Omental fat pad (tissue), 4 donors: ENCODE measurements at places on chromosomes 1 and 21. TPM values are rescaled to one million over a fixed set of nuclear protein-coding genes. Genes with fewer than 3 reads are reported as not detected.

DNA sequence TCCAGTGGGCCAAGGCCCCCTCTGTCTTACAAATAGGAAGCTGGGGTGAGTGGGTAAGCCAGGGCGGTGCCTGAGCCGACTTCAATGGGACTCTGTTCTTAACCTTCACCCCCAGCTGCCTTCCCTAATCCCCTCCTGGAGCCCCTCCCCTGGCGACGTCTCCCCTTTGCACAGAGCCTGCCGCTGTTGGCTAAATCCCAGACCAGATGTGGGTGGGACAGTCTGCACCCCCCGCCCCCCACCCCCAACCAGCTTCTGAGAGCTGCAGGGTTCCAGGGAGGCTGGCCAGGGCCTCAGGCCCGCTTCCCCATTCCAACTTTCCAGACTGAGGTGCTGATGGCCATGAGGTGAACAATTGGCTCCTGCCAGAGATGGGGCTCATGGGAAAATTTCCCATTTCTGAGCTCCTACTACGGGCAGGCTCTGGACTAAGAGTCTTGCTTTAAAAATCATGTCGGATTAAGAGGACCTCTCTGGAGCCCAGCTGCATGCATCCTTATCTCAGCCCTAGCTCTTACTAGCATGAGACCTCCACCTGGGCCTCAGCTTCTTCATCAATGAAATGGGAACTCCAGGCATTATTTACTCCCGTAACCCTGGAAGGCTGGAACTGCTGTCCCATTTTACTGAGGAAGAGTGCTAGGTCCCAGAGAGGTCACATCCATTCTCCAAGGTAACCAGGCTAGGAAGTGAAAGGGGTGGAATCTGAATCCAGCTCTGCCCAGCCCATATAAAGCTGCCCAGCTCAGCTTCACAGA, 6.4 kb downstream of the COL8A2 start:
- no peak for DNase-seq

- DNase-seq, result no peak
These were observed 11.7 kb downstream of the NR5A2 start for GRCh38 chr1:200038981-200039848.

DNA sequence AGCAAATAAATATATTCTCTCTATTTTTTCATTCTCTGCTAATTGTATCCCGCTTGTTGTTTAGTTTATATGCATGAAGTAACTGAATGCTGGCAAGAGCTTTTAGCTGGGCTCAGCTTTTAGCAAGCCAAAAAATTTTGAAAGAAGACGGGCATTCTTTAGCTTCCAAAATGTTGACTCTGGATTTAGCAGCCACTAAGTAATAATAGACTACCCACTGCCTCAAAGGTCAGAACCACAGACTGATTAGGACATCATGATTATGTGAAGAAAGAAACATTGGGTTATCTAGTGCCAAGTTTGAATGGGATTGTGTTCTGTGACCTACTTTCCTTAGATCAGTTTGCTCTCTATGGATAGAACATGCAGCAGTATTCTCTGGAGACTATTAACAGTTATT, 80.3 kb upstream of the DPH5 start:
- DNase-seq, result no peak

GRCh38 chr1:87794788-87795614, 466.3 kb downstream of the LMO4 start:
- no peak for DNase-seq

DNA sequence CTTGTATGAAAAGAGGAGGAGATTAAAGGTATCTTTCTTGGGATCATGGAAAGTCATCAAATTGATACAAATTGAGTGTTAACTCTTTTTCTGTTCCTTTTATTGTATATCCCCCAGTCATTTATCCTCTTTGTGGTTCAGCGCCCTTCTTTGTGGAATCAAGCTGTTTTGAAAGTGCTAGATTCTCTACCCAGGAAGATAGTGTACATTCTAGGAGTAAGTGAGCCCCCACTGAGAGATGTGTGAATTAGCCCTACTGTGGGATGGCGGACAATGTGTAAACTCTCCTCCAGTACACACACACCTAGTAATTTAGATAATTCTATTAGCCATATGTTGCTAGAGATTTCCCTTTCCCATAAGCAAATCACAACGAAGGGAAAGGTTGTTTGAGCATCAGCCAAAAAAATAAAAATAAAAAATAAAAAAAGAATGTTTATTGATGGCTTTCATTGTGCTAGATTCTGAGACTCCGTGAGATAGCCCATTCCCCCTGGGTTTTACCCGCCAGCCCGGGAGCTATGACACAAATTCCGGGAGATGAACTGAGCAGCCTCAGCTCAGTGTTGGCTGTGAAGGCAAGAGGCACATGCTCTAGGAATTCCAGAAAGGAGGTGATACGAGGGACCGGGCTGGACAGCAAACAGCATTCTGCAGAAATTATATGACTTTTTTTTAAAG, 378.4 kb upstream of the RUNX1 start:
- DNase-seq, result no peak

- DNase-seq, result peak; percentile 25
These were observed 689.6 kb downstream of the USP25 start for GRCh38 chr21:16419188-16419921.

Gene ERG
- 18.9 TPM for total RNA-seq

Gene AUNIP
- not detected for total RNA-seq

Gene ATP13A2
- 18.7 TPM for total RNA-seq

Gene SEC16B
- 1.7 TPM for total RNA-seq

Gene KRTAP21-2
- not detected for total RNA-seq

Gene NBPF20
- total RNA-seq, result 2.3 TPM

Gene PGLYRP4
- total RNA-seq, result not detected

Gene OR2T35
- total RNA-seq, result not detected

Gene VANGL2
- 2.0 TPM for total RNA-seq

Gene MYCL
- not detected for total RNA-seq
